Hair follicular keratinocyte (primary cell): ENCODE measurements at places on chromosomes 4 and X. TPM values are rescaled to one million over a fixed set of nuclear protein-coding genes. Genes with fewer than 3 reads are reported as not detected.

Gene FAAH2
- total RNA-seq = 1.7 TPM in 2 replicates

Gene ATP1B4
- total RNA-seq = not detected in 2 replicates

Gene MAGEA11
- not detected in 2 replicates for total RNA-seq

Gene SPATA18
- 5.4 and 7.0 TPM in 2 replicates for total RNA-seq

Gene CFAP47
- total RNA-seq = not detected in 2 replicates

Gene CLGN
- 0.15 and 0.78 TPM in 2 replicates for total RNA-seq

Gene CTAG1B
- total RNA-seq = not detected in 2 replicates

Gene SLC6A14
- total RNA-seq = 0.04 and 0.16 TPM in 2 replicates

Gene SPANXB1
- total RNA-seq = not detected in 2 replicates

Gene PPP1R3F
- 0.78 and 1.5 TPM in 2 replicates for total RNA-seq

Gene PDLIM3
- 0.68 and 1.1 TPM in 2 replicates for total RNA-seq

Gene FAM47A
- not detected in 2 replicates for total RNA-seq

Gene WDFY3
- 19.7 and 38.0 TPM in 2 replicates for total RNA-seq

Gene AMBN
- not detected in 2 replicates for total RNA-seq

Gene ABCG2
- 2.8 and 3.0 TPM in 2 replicates for total RNA-seq

Gene ZCCHC18
- 0.31 TPM in 1 of 2 replicates, not detected in the other for total RNA-seq

Gene ZIC3
- total RNA-seq = 0.04 TPM in 1 of 2 replicates, not detected in the other

Gene GAB3
- 0.11 and 0.31 TPM in 2 replicates for total RNA-seq

Gene TNMD
- total RNA-seq = not detected in 2 replicates

Gene USP26
- total RNA-seq = not detected in 2 replicates

Gene NUDT10
- total RNA-seq = 0.62 and 2.2 TPM in 2 replicates

Gene HSFX3
- not detected in 2 replicates for total RNA-seq

Gene AKAP14
- total RNA-seq = not detected in 2 replicates

Gene NXF2B
- not detected in 2 replicates for total RNA-seq

Gene SULT1B1
- not detected in 2 replicates for total RNA-seq

Gene ZNF157
- total RNA-seq = 0.19 TPM in 1 of 2 replicates, not detected in the other

Gene F9
- not detected in 2 replicates for total RNA-seq

Gene NCAPG
- total RNA-seq = 8.2 and 45.3 TPM in 2 replicates

Gene TEX13C
- total RNA-seq = not detected in 2 replicates

Gene STOX2
- total RNA-seq = 0.08 and 1.7 TPM in 2 replicates

Gene CFAP99
- not detected in 2 replicates for total RNA-seq

Gene BRS3
- not detected in 2 replicates for total RNA-seq

Gene CITED1
- not detected in 2 replicates for total RNA-seq

Gene NKAP
- total RNA-seq = 2.7 and 4.1 TPM in 2 replicates

Gene MAGEH1
- 3.8 and 6.0 TPM in 2 replicates for total RNA-seq

Gene OTC
- not detected in 2 replicates for total RNA-seq

Gene PABPC1L2B
- not detected in 2 replicates for total RNA-seq
